ENCODE measurements at places on chromosomes 2 and 18.
A peak's percentile ranks its signal among the peaks of the same experiment; 100 is the strongest.

GRCh38 chr2:195364015-195364965 lies 292.7 kb upstream of the SLC39A10 start:
- DNase-seq = peak; percentile 45

- no peak for DNase-seq
These were observed 36.3 kb downstream of the VWA3B start for GRCh38 chr2:98123286-98123685.

- DNase-seq = no peak
These were observed 186.5 kb upstream of the SH3BP4 start for GRCh38 chr2:234765279-234765678.

GRCh38 chr2:141994066-141994465 lies 136.8 kb downstream of the LRP1B start:
- DNase-seq = no peak

GRCh38 chr2:112706170-112706664 lies 14.6 kb upstream of the NT5DC4 start:
- no peak for DNase-seq

DNA sequence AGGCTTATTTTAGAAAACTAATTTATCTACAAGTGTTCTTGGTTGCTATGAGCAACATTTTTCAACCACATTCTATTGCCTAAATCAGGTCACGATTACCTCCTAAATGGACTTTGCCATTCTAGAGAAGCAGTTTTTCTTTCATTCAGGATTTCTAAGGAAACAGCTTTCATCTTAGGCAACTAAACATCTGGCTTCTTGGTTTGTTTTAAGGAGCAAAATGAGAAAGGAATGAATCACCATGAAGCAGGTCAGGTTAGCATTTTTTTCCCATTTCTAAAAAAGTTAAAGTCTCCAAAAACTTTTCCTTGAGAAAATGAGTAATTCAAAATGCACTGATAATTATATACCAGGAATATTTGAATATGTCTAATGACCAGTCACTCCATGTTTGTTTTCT lies 114.8 kb downstream of the GAREM1 start:
- DNase-seq = peak; percentile 68

DNA sequence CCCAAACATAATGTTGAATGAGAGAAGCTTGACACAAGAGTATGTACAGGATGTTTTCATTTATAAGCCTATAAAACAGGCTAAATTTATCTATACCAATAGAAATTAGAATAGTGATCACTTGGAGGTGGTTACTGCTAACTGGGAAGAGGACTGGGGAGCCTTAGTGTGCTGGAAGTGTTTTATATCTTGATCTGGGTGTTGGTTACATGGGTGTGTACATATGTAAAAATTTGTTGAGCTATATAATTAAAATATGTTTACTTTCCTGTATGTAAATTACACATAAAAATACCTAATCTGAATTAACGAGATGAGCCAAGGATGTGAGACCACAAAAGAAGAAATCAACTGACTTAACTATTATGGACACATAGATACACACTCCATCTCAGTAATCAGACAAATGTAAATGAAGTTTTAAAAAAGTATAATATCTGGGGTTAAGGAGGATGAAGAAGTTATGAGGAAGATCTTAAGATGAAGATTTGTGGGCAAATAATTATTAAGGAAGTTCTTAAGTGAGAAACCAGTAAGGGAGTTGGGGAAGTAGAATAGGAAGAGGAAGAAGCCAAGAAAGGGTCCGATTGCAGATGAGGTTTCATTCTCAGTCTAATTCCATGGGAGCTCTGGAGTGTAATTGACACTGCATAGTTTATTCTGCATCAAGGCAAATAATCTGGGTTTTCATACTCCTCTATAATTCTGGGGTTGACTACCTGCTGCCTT lies 32.3 kb upstream of the NABP1 start:
- DNase-seq = no peak

- DNase-seq = no peak
These were observed 604.4 kb downstream of the TDRD15 start for GRCh38 chr2:21728133-21728532.

DNA sequence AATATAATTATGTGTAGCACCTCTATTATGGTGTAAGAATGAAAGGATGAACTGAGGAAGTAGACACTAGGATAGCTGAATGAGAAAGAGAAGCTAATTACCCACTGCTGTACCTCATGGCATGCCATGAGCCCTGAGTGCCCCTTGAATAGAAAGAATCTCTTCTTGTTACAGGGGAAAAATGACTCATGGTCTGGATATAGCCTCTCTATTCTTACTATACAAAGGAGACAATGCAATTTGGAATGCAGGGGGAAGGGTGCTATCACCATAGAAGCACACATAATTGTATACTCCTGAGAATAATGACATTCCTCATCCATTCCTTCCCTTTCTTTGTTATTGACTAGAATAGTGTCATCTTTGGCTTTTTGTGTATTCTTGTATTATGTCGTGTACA lies 385.2 kb downstream of the CDH7 start:
- DNase-seq = no peak

DNA sequence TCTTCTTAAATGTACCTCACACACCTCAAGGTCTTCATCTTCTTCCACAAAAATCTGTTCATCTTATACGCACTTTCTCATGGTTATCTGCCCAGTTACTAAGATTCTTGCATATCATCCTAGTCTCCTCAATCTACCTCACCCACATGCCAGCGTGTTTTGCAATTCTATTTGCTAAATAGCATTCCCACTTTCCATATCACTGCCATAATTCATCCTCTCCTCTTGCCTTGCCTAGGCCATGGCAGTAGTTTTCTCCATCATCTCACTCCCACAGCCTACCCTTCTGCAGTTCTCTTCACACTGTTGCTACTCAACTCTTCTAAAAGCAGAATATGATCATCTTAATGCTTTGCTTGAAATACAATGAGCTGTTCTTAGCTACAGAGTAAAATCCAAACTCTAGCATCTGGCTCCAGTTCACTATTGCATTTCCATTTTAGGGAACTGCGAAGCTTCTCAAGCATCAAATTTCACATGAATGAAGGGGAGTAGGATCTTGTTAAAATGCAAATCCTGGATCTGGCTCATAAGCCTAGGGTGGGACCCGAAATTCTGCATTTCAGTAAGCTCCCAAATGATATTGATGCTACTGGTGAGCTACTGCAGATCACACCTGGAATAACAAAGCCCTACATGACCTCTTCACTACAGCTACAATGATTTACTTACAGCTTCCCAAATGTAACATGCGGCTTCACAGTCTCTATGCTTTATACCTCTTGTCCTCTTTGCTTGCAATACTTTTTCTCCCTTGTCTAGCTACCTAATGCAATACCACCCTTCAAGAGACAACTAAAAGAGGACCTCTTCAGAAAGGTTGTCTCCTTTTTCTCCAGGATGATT lies 293.9 kb downstream of the SATB2 start:
- DNase-seq = no peak

DNA sequence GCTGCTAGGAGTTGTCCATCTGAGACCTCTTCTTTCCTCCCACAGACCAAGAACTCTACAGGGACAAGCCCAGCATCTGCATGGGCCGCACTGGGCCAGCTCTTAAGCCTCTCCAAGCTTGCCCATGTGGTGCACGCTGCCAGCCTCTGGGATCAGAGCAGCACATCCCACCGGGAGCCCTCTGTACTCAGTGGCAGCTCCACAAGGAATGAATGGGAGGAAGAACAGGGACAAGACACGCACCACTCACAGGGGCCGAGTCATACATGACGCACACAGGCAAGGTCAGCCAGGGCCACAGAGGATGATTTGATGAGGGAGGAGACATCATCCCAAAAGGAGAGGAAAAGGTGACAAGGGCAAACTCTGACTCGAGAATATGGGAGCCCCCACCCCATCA lies 268.3 kb downstream of the KLHL29 start:
- DNase-seq = no peak

DNA sequence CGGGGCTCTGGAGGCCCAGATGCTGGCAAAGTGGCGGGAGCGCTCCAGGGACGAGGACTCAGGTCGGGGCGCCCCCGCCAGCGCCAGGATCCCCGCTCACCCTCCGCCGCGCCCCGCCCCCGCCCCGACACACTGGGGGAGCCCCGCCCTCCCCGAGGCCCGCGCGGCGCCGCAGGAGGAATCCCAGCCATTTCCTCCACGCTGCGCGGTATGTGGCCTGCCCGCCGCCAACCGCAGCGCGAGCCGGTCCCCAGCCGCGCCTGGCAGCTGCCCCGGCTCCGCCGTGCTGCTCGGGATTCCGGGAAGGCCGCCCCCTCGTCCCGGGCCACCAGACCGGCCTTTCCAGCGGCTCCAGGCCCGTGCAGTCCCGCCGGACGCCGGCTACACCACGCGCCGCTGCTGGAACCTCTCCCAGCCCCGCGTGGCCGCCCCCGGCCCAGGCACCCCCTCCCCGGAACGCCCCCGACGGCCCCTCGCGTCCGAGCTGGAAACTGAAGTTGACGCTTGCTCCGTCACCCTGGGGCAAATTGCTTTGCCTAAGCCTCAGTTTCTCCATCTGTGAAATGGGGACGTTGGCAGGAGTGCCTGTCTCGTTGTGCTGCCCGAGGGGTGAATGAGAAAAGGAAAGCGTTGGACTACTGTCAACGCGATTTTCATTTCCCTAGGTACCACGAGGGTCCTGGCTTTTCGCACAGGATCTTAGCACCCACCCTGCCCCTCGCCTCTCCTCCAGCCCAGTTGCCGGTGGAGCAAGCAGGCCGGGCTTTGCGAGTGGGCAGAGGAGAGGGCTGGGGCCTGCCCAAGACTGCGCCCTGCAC lies 53.6 kb downstream of the PKDCC start:
- peak; percentile 84 for DNase-seq

DNA sequence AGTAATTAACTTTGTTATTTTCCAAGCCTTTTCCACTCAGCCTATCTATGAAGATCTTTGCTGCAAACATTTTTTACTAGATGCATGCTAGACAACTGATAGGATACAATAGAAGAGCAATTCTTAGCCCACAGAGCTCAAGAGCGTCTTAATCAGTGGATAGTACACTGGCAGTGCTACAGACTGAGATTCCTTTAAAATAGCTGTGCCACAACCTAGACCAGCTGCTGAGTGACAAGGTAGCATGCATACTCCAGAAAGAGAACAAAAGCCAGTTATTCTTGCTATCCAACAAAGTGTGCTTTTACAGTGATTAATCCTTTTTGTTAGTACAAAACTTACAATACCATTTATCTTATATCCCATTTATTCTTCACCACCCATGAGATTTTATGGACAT lies 507.9 kb upstream of the SYT4 start:
- no peak for DNase-seq

DNA sequence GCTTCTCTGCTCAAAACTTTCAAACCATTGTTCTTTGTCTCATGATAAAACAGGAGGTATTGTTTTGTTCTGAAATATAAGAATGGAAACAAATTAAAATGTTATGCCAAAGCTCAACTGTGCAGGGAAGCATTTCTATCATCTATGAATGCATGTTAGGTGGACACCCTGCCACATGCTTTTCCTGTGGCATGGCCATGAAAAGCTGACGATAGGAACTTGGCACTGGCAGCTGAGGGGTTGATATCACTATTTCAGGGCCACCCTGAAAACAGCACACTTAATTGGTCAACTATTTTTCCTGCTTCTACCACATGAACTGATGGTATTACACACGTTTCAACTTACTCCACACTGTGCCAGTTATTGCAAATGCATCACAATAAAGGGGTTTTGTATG lies 157.3 kb downstream of the MREG start:
- DNase-seq = no peak

- DNase-seq = peak; percentile 82
These were observed 2.1 kb downstream of the GULP1 start for GRCh38 chr2:188293601-188294351.

DNA sequence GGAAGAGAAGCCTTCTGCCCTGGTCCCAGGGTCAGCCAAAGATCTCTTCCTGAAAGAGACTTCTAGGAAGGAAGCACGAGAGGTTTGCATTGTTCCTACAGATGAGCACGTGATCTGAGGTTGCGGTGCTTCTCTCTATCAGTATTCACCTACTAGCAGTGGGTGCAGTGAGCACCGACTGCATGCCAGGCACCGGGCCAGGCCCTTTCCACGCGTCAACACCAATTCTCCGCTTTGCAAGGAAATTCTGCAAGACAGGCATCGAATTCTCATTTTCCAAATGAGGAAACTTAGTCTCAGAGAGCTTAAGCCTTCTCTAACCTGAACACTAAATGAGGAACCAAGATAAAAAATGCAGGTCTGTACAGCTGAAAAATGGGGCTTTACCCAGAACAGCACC lies 151.5 kb upstream of the MYCN start:
- DNase-seq = no peak

- DNase-seq = peak; percentile 50
These were observed 564 bp downstream of the MPV17 start for GRCh38 chr2:27322301-27322765.

GRCh38 chr2:109438773-109439389 lies 174.9 kb downstream of the SEPTIN10 start:
- peak; percentile 25 for DNase-seq

DNA sequence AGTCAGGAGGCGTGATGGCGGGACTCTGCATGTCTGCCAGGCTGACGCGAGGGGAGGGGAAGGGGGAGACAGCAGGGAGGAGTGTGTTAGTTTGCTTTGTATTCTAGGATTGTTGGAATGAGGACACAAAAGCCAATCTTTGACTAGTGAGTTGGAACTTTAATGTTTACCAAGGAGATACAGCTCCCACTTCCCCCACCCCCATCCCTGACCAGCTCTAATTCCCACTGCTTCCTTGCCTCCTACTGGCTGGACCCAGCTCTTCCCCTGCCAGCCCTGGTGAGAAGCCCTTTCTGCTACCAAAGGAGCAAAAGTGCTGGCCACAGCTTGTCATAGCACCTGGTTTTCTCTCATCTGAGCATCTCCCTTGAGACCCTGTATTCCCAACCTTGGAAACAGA lies 84.5 kb downstream of the CELF4 start:
- DNase-seq = no peak

DNA sequence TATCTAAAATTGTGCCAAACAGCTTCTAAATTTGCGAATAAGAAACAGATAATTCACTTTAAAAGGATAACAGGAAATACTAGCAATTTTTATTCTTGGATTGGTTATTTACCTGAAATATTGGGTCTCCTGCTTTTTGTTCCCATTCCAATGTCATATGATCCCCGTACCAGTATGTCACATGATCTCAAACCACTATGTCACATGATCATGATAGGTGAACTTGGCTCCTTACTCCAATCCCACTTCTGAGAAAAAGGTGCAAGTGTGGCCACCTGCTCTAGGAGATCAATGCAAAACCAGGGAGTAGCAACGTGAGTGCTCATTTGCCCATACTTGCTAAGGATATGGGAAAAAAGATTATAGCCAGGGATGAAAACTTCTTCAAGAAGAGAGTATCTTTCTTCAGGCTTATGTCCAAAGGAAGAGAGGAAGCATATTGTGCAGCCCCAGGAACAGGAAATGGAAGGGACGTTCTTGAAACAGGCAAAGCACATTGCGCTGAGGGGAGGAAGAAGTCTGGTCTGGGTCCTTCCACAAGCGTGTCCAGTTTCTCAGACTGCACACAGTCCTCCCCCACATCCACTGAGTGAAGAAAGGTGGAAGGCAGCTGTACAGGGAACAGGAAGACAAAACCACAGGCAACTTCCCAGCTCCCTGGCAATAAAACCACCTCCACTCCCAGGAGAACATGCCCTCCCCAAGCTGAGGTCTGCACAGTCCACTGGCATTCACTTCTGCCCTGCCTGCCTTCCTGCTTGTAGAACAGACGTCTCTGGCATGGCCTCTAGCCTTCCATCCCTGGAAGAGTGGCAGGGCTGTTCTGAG lies at the start of gene LYG2:
Gene LYG2 (minus strand): TSS at position 176 of the 828 bp plus-strand sequence. CDS start 1,406 bp downstream, outside the sequence.
- no peak for DNase-seq

All from adipocyte (in vitro differentiated cells).